ENCODE measurements at places on chromosomes 4 and X.

GRCh38 chrX:6890544-6891261, 256.8 kb upstream of the STS start:
- no peak for DNase-seq

- DNase-seq = no peak
These were observed 10.4 kb upstream of the DRD5 start for GRCh38 chr4:9771034-9771433.

DNA sequence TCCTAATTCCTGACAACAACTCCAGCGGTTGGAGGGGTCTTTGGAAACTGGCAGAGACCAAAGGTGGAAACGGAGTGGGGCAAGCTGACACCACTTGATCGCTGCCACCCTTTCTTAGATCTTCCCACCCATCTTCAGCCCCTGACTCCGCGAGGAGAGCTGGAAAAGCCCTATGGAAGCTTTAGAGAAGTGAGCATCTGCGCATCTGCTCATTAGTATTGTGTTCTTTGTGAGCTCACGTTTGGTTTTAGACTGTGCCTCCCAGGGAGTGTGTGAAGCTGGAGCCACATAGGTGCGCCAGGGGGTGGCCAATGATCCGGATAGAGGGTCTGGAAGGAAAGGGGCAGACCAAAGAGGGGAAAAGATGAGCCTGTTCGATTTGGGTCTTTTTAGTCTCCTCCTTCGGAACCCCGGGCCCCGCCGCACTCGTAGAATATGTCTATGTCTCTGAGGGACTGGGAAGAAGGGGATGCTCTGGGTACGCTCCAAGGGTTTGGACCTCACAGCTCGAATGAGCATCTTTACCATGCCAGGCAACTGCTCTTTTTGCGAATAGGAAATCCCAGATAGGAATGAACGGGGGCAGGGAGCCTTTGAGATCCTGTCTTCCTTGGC, 578 bp upstream of the DKK2 start:
- DNase-seq = peak; percentile 24

- no peak for DNase-seq
These were observed 236.4 kb downstream of the PDGFC start for GRCh38 chr4:156734965-156735895.

GRCh38 chr4:820230-821172, 5.4 kb downstream of the CPLX1 start:
- DNase-seq = no peak

DNA sequence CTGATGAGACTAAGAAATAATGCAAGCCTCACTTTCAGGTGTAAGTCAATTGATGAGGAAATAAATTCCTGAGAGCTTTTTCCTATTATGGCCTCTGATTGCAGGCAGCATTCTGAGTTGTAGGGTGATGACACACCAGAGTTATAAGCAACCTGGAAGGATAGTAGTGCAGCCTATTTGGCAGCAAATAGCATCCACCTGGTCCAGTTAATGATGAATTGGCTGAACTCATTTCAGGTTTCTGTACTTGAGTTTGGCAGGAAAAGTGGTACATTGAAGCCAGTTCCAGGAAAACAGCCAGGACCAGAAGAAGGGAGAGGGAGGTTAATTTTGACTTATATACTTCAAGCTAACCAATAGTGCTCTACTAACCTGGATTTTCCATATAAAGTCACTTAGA, 316.8 kb downstream of the NAF1 start:
- no peak for DNase-seq

DNA sequence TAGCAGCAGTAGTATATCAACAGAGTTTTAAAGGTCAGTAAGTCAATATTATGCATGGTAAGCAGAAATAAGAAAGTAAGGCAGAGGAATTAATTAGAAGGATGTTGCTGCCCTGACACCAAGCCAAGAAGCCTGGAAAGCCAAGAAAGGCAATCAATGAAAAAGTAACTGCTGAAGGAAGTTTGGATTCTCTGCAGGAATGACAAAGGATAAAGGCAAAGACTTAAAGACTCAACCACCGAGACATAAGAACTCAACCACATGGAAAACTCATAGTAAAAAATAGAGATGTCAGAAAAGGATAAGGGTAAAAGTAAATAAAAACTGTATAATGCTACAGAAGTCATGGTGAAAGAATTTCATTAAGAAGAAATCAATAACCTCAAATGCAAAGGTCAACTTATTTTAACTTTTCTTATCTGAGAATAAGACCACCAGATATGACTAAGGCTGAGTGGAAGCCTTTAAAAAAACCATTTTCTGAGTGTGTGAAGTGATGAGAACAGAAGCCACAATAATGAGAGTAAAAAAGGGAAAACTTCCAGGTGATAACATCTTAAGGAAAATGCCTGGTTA, 55.2 kb downstream of the NEK1 start:
- no peak for DNase-seq

GRCh38 chr4:88745175-88745574, 47.5 kb upstream of the NAP1L5 start:
- no peak for DNase-seq

- peak; percentile 5 for DNase-seq
These were observed at the start of gene FAAH2 for GRCh38 chrX:57286507-57287251. Gene FAAH2, plus strand, starts transcription at chrX:57286706. Its CDS starts 120 bp downstream, at chrX:57286826.

- DNase-seq = no peak
These were observed 52.1 kb downstream of the ING2 start for GRCh38 chr4:183556947-183557346.

- DNase-seq = peak; percentile 41
These were observed 3.6 kb downstream of the MID1IP1 start for GRCh38 chrX:38804682-38805431.

- no peak for DNase-seq
These were observed 518.8 kb upstream of the FTHL17 start for GRCh38 chrX:31590581-31591114.

GRCh38 chr4:7674706-7675105, 240.0 kb upstream of the PSAPL1 start:
- DNase-seq = no peak

GRCh38 chr4:152667781-152668180, 12.0 kb downstream of the TMEM154 start:
- DNase-seq = no peak

DNA sequence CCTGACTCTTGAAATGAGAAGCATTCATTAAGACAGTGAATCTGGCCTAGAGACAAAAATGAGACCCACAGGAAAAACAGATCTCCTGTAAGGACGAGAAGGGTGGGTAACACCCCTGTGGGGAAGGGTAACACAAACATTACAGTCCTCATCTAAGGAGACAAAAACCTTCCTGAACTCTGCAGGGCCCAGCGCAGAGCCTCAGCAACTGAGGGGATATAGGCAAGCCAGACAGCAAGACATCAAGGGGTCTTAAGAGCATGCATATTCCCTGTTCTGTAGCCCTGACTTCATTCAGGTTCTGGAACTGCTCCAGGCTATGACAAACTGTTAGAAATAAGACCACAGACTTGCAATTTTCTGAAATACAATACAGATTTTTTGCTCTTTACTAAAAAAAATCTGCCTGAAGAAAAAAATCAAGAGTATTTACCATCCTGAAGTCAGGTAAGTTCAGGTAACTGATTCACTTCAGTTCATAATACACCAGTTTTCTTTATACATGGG, 15.5 kb downstream of the COX18 start:
- DNase-seq = no peak

- no peak for DNase-seq
These were observed 3.5 kb downstream of the FBXL5 start for GRCh38 chr4:15651676-15652075.

DNA sequence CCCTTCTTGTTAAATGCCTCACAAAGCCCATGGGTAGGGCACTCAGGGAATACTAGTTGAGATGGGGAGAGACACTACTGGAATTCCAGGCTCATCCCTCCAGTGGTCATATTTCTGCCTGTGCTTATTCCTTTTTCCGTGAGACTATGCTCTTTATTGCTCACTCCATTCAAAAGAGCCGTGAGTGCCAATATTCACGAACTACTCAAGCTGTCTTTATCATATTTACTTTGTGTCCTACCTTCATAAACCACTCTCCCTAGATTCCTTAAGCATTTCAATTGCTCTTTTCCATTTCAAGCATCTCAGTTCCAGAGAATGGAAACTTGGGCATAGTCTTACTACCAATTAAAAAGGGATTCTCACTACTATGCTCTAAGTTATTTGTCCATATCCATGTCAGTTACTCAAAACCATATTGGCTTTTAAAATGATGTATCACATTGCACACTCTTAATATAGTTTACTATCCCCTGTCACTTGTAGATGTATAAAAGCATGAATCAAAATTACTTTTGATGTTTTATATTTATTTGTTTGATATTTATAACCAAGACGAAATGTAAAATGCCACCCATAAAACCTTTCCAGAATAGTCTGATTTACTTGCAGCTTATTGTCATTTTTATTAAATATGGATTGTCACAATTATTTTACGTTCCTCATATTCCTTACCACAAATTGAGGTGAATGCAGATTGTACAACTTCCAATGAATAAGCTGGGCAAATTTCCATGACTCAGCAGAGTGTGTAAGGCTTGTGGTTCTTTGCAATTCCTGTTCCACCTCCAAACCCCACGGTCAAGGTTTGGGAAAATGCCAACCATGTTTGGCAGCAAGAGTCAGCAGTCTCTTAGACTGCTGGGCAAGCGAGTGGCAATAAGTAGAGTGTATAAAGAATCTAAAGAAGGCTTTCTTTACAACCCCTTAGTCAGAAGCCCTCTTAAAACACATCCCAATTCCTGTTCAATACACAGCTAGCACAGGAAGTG, 24.4 kb downstream of the ENOX2 start:
- no peak for DNase-seq

DNA sequence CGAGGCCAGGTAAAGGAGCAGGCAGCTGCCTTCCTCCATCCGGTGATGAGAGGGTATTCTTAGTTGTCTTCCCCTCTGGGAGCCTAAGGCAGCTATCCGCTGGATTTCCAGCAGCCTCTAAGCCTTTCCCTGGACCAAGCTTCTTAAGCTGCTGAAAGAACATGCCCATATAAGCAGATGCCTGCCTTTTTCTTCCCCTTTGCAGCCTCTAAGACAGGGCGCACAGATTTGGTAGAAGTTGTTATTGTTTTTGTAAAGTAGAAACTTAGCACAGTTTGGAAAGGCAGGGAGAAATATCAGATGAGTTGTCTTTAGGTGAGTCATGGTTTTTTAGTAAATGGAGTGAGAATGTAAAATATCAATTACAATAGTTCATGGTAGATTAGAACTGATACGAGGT, 210.8 kb downstream of the ARHGAP10 start:
- DNase-seq = peak; percentile 59

GRCh38 chr4:40918330-40918729, 168.6 kb downstream of the NSUN7 start:
- peak; percentile 70 for DNase-seq

GRCh38 chr4:1686440-1687036, 2.4 kb upstream of the FAM53A start:
- no peak for DNase-seq

GRCh38 chr4:184450045-184450444, 24.3 kb downstream of the IRF2 start:
- no peak for DNase-seq

GRCh38 chrX:2715066-2715600, 24.0 kb downstream of the CD99 start:
- DNase-seq = no peak

DNA sequence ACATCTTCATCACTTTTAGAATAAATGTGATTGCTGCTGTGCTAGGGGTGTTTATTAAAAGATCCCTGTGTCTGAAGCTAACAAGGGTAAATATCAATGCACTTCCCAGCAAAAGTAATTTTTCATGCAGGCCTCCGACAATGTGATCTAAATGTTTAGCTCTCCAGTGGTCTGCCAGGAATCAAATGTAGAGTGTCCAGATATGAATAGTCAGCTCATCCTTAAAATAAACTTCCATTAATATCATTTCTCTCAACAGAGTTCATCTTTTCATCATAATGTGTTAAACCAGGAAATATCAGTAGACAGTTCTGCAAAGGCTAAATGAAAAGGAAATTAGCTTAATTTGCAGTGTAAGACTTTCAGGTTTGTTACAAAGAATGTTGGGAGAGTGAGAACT, 102.2 kb upstream of the EGFL6 start:
- DNase-seq = no peak

- DNase-seq = no peak
These were observed 23.7 kb downstream of the FAM193A start for GRCh38 chr4:2560167-2560566.

All from D341Med (cell line).